ENCODE measurements at places on chromosomes 13 and 19.

- peak; percentile 69 for DNase-seq
Measured at GRCh38 chr19:35559281-35559659, 4.2 kb downstream of the ATP4A start.

GRCh38 chr13:108193806-108194205 is 21.5 kb downstream of the LIG4 start:
- DNase-seq = no peak

DNA sequence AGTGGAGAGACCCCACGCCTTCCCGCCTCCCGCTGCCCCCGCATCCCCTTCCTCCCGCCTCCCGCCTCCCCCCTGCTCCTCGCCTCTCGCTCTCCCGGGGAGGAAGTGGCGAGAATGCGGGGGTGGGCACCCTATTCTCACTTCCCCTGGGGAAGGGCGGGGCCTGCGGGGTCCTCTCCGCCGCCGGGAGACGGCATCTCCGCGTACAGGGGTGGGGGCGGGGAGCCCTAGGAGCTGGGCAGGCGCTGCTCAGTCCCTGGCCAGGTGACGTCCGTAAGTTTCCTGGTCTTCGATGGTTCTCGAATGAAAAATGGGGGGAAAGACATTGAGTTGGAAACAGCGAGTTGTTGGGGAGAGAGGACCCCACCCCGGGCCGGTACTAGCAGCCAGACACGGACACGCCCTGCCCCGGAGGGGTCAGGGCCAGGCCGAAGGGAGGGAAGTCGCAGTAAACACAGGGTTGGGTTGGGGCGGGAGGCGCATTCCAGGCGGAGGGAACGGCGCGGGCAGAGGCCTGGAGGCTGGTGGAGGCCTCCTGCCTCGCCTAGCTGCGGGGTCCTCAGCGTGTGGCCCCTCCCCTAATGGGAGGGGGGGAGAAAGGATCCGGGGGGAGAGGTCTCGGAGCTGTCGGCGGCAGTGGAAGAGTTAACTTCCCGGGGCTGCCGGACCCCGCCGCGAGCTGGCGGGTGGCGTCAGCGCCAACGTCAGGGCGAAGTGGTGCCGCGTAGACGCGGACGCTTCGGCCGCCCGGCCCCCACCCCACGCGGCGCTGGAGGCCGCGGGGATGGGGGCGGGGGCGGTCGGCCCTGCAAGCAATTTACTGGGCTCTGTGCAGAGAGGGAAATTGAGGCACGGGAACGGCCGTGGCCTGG is 10.4 kb upstream of the JUND start:
- peak; percentile 96 for DNase-seq

- DNase-seq = no peak
Measured at GRCh38 chr19:54677217-54677616, 14.4 kb downstream of the LILRB4 start.

DNA sequence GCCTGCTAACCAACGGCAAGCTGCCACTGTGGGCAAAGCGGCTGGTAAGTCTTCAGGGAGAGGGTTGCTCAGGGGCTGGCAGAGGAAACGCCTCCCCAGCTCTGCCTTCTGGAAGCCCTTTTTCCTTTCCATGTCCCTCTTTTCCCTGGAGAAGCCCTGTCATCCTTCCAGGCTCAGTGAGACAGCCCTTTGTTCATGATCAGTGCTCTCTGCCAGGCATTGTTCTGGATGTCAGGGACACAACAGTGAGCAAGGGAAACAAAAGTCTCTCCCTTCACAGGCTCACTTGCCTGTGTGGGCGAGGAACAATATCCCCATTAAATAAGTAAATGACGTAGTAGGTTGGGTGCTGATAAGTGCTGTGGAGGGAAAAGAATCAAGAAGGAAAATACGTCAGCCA is 13.9 kb upstream of the OVOL3 start:
- DNase-seq = no peak

GRCh38 chr13:31769575-31769974 is 30.2 kb downstream of the RXFP2 start:
- DNase-seq = no peak

- no peak for DNase-seq
Measured at GRCh38 chr13:48578516-48579164, 45.8 kb upstream of the RCBTB2 start.

DNA sequence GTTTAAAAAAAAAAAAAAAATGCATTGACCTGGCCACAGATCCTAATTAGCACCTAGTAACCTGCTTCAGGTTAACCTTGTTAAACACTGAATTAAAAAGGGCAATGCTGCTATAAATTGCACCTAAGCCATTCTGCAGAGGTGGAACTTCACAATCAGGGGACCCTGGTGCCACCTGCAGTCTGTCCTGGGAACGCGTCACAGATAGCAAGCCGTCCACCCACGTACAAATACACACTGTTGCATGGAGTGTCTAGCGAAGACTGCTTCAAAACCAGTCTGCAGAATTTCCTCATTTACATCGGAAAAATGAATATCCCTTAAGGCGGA is 169.3 kb downstream of the COL4A1 start:
- no peak for DNase-seq

DNA sequence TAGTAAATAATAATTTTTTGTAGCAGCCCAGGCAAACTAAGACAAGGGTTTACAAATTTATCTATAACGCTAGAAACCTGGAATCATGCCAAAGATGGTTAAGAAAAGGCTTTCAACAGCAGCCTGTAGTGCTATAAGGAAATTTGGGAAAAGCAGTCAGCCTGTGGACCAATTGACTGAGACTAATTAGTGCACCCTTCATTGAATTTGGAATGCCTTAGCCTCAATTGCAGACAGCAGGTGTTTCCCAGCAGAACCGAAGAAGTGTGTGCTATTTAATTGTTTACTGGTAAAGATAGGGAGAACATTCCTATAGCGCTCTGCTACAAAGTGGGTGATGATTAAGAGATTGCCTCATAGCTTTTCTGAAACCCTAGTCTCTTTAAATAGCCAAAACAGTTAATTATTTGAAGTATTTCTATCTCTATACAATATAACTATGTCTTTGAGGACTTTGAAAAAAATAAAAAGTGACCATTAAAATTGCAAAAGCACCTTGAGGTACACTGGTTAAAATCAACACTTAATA is 1884.3 kb upstream of the PCDH20 start:
- DNase-seq = no peak

- DNase-seq = no peak
Measured at GRCh38 chr13:96672016-96672415, 322.3 kb downstream of the OXGR1 start.

DNA sequence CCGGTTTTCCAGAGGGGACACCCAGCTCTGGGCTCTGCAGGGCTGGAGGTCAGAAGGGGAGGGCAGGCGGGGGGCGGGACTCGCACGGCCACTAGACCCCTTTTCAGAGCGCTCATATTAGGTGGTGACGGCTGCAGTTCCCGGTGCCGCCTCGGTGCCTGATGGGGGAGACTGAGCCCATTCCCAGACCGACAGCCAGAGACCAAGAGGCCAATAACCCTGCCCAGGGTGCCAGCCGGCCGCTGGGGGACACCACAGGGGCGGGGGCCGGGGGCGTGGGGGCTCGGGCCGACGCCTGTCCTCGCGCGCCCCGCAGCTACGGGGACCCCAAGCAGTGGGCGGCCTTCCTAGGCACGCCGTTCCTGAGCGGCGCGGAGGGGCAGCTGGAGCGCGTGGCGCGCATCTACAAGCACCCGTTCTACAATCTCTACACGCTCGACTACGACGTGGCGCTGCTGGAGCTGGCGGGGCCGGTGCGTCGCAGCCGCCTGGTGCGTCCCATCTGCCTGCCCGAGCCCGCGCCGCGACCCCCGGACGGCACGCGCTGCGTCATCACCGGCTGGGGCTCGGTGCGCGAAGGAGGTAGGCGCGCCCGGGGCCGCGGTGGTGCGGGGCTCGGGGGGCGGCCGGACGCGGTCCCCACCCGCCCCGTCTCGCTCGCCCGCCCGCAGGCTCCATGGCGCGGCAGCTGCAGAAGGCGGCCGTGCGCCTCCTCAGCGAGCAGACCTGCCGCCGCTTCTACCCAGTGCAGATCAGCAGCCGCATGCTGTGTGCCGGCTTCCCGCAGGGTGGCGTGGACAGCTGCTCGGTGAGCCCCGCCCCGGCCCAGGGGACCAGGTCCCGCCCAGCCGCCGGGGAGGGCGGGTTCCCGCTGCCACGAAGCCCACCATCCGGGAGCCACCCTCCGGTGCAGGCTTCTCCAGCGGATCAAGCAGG is 2.4 kb downstream of the TIMM13 start:
- DNase-seq = peak; percentile 86

GRCh38 chr19:20928371-20928770 is 5.3 kb downstream of the ZNF85 start:
- DNase-seq = no peak

DNA sequence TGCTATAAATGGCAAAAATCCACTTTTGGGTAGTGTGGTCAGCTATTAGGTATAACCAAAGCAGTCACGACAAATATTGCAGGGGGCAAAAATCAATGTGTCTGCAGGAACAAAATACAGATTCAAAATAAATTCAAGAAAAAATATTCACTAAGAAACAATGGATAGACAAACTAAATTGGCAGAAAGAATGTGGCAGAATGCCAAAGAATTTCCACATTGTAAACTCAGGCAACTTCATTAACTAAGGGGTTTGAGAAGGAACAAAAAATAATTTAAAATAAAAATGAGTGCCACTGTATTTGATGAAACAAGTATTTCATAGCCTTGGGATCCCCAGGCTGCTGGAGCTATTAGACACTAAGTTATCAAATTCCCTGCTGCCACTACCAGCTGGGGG is 193.1 kb downstream of the VWA8 start:
- DNase-seq = no peak

DNA sequence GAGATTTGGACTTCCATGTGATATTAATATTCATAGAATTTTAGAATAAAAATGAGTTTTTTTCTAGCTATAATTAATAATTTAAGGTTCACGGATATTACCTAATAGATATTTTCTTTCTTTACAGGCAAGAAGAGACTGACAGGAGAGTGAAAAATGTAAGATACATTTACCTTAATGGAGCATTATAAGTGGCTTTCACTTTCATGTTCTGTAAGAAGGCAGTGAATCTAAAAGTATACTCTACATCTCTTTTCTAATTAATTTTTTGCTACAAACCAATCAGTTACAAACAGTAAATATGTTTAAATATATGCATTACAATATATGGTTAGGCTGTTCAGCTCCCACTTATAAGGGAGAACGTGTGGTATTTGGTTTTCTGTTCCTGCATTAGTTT is 159.1 kb downstream of the LMO7 start:
- DNase-seq = no peak

DNA sequence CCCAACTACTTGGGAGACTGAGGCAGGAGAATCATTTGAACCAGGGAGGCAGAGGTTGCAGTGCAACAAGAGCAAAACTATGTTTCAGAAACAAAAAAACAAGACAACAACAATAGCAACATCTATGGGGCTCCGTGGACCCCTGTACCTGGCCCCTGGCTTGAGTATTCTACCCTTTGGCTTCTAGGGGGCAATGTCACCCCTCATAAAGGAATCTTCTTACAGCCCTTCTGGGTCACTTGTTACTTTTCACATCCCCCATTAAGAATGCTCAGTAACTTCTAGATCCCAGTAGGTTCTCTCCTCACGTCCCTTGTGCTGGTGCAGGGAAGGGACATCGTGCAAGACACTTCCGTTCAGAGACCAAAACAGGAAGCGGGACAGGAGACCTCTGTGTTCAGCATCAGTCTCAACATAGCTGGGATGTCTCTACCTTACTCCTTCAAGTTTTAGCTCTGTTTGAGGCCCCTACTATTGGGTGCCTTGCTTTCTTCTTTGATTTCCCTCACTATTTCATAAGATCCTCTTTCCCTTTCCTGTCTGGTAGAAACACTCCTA is 218.1 kb upstream of the ARGLU1 start:
- peak; percentile 60 for DNase-seq

- DNase-seq = no peak
Measured at GRCh38 chr19:7550987-7551761, 15.7 kb downstream of the PNPLA6 start.

- no peak for DNase-seq
Measured at GRCh38 chr13:98327371-98328270, 150.6 kb upstream of the RNF113B start.

GRCh38 chr13:111345682-111346081 is 25.2 kb downstream of the TEX29 start:
- DNase-seq = no peak

GRCh38 chr19:12918253-12918652 is 840 bp downstream of the SYCE2 start:
- DNase-seq = no peak

DNA sequence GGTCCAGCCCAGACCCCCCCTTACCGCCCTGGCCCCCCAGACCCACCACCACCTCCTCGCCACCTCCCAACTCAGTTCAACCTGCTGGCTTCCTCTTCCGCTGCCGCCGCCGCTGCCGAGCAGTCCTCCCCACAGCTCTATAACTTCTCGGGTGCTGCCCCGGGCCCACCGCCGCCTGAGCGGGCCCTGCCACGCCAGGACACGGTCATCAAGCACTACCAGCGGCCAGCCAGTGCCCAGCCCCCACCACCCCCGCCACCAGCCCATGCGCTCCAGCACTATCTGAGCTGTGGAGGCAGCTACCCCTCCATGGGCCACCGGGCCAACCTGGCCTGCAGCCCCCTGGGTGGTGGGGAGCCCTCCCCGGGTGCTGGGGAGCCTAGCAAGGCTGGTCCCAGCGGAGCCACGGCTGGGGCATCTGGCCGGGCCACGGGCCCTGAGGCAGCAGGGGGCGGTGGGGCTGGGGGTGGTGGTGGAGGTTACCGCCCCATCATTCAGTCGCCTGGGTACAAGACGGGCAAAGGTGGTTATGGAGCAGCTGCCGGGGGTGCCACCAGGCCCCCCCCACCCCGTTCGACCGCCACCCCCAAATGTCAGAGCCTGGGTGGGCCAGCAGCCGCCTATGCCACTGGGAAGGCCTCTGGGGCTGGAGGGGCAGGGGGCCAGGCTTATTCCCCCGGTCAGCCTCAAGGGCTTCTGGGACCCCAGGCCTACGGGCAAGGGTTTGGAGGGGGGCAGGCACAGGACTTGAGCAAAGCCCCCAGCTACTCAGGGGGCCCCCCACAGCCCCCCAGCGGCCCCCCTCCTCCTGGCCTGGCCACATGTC is 4.2 kb downstream of the PRR12 start:
- no peak for DNase-seq

GRCh38 chr19:16899566-16900075 is 10.8 kb downstream of the F2RL3 start:
- peak; percentile 59 for DNase-seq

GRCh38 chr19:42363614-42364346 is 26.3 kb downstream of the CNFN start:
- peak; percentile 52 for DNase-seq

DNA sequence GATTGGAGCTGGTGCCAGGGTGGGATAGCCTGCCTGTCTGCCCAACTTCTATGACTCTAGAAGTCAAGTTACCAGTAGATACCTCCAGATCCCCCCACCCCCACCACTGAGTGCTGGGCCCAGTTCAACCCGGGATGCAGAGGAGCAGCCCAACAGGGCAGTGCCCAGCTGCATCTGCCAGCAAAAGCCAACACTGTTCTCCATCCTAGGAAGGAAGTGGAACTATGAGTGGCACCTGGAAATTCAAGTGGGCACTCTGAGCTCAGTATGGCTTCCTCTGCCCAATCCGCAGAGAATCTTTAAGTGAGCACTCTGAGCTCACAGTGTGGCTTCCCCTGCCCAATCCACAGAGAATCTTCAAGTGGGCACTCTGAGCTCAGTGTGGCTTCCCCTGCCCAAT is 14.2 kb downstream of the TUBGCP3 start:
- no peak for DNase-seq
